Iris pigment epithelial cell (primary cell): ENCODE measurements at places on chromosomes 13 and 19.

DNA sequence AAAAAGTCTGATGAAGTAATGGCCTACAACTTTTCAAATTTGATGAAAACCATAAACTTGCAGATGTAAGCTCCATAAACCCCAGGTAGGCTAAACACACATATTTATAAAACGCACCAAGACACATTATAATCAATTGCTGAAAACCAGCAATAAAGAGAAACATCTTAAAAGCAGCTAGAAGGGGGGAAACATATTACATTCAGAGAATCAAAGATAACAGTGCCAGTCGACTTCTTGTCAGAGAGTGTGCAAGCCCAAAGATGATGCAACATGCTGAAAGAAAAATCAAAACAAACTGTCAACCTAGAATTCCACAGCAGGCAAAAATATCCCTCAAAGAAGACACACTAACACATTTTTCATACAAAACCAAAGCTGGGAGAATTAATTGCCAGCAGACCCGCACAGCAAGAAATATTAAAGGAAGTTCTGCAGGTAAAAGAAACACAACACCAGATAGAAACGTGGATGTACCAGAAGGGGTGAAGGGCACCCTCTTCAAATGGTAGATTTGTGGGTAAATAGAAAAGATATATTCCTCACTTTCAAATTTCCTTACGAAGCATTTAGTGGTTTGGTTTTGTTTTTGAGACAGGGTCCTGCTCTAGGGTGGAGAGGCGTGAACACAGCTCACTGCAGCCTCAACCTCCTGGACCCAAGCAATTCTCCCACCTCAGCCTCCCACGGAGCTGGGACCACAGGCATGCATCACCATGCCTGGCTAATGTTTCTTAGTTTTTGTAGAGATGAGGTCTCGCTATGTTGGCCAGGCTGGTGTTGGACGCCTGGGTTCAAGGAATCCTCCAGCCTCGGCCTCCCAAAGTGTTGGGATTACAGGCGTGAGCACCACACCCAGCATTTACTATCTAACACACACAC, 16.5 kb upstream of the ATP1A3 start:
- DNase-seq, result peak; percentile 52

DNA sequence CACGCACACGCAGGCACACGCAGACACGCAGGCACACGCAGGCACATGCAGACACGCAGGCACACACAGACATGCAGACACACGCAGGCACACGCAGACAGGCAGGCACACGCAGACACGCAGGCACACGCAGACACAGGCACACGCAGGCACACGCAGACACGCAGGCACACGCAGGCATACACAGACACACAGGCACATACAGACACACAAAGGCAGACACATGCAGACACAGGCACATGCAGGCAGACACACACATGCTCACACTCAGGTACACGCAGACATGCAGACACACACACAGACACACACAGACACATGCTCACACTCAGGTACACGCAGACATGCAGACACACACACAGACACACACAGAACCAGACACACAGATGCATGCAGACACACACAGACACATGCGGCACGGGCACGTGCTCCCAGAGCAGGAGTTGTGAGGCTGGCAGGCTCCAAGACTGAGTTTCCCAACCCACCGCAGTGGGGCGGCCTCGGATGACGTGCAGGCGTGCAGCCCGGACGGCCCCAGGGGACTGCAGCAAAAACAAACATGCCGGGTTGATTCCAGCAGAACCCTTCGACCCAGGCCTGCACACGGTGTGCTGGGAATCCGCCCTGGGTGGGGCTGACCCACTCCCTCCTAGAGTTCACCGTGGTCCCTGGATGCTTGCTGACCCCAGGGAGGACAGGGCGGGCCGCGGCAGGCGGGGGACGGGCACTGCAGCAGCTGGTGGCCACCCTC, 100.0 kb downstream of the GADD45B start:
- peak; percentile 96 for DNase-seq

DNA sequence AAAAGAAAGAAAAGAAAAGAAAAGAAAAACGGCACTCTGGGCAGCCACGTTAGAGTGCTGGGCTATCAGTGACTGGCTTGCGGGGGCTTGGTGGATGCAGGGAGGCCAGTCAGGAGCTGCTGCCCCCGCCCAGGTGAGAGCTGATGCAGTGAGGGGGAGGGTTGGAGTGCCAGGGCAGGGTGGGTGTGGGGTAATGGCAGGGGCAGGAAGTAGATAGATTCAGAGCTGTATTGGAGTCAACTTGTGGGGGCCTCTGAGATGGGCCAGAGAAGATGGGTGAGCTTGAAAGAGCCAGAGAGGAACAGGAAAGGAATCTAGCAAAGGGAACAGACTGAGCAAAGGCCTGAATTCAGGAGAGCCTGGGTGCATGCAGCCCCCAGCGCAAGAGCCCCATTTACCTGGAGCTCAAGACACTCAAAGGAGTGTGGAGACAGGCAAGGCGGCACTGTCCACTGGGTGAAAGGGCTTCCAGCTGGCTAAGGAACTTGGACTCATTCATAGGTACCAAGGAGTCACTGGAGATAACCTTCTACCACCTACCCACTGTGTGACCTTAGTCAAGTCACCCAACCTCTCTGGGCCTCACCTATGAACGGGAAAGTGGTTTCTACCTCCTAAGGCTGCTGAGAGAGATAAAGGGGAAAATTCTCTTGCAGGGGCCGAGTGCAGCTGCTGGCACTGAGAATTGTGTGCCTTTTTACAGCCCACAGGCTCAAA, 20.2 kb downstream of the VSTM2B start:
- no peak for DNase-seq

GRCh38 chr19:56153507-56153906, 12.4 kb downstream of the ZNF444 start:
- DNase-seq, result no peak

- no peak for DNase-seq
Measured at GRCh38 chr13:46905249-46905648, 8.4 kb upstream of the HTR2A start.

- no peak for DNase-seq
Measured at GRCh38 chr19:36093146-36093662, 17.7 kb upstream of the OVOL3 start.

DNA sequence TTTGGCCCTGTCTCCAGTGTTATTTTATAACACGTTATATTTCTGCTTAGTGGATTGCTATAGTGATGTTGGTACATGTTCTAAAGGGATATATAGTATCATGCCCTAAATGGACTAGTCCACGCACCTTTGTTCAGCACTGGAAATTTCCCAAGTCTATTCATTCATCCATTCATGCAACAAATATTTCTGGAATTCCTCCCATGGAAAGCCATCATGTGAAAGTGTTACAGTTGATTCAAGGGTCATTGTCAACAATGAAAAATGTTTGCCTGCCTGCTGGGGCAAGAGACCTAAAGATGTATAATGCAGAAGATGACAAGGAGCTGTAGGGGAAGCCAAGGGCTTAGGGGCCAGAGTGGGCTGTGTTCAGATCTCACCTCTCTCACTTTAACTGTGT, 10.8 kb upstream of the HSPH1 start:
- peak; percentile 84 for DNase-seq
